ENCODE measurements at places on chromosomes 4 and X.

DNA sequence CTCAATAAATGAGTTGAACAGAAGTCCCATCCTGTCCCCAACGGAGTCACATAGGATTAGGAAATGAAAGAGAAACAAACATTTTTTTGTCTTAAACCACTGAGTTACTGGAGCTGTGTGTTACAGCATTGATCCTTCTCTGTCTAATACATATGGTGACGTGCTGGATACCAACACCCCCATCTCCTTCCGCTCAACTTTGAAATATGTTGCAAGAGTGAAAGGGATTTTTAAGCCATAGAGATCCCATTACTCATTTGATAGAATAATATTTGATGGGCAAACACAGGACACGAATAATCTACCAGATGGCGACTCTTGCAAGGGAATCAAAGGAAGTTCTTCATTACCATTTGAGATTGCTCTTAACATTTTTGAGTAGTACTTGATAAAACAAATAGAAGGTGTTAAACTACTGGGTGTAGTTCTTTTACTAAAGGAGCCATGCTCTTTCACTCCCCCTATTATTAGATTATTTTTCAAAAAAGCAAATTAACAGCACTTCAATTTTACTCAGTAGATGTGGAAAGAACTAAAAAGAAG, 140.5 kb downstream of the PACRGL start:
- no peak overlapping the region for H3K4me3 ChIP-seq
- DNase-seq, result no peak
- no peak overlapping the region for H3K27ac ChIP-seq
- peaks cover 26% of the 10 kb centered on the region for H3K27me3 ChIP-seq
- peaks cover 7% of the 10 kb centered on the region for H3K4me1 ChIP-seq

- H3K4me1 ChIP-seq, result peaks cover 10% of the 10 kb centered on the region
- H3K27me3 ChIP-seq, result no peaks in the 10 kb centered on the region
- DNase-seq, result no peak
- no peak overlapping the region for H3K4me3 ChIP-seq
- no peak overlapping the region for H3K27ac ChIP-seq
Observed at GRCh38 chr4:40734497-40734896, 15.3 kb upstream of the NSUN7 start.

GRCh38 chrX:109831326-109831985, 98.4 kb upstream of the ACSL4 start:
- H3K36me3 ChIP-seq, result no peaks in the 10 kb centered on the region
- H3K27me3 ChIP-seq, result no peaks in the 10 kb centered on the region
- H3K4me1 ChIP-seq, result peaks cover 6% of the 10 kb centered on the region
- no peak for DNase-seq
- no peak overlapping the region for H3K4me3 ChIP-seq
- H3K27ac ChIP-seq, result no peak overlapping the region

GRCh38 chr4:22072726-22073125, 124.2 kb upstream of the KCNIP4 start:
- H3K27me3 ChIP-seq, result no peaks in the 10 kb centered on the region
- H3K4me3 ChIP-seq, result no peak overlapping the region
- no peak overlapping the region for H3K27ac ChIP-seq
- H3K4me1 ChIP-seq, result no peaks in the 10 kb centered on the region
- no peaks in the 10 kb centered on the region for H3K36me3 ChIP-seq

DNA sequence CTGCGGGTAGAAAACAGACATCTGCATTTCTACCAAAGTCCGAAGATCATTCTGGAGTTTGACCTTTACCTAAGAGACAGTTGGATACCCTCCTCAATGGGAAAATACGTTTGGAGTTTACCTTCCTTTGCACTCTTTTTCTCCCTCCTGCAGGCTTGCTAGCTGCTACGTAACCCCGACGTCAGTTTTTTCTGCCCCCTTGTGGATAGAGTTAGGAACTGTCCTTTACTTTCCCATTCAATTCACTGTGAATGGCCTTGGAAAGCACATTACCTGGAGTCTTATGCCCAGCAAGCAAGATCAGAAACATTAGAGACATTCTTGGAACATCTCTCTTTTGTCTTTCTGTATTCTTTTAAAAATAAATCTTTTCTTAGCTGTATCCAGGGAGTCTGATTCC, 250.7 kb downstream of the NAP1L3 start:
- H3K27me3 ChIP-seq, result no peaks in the 10 kb centered on the region
- no peak overlapping the region for H3K27ac ChIP-seq
- H3K4me3 ChIP-seq, result no peak overlapping the region

DNA sequence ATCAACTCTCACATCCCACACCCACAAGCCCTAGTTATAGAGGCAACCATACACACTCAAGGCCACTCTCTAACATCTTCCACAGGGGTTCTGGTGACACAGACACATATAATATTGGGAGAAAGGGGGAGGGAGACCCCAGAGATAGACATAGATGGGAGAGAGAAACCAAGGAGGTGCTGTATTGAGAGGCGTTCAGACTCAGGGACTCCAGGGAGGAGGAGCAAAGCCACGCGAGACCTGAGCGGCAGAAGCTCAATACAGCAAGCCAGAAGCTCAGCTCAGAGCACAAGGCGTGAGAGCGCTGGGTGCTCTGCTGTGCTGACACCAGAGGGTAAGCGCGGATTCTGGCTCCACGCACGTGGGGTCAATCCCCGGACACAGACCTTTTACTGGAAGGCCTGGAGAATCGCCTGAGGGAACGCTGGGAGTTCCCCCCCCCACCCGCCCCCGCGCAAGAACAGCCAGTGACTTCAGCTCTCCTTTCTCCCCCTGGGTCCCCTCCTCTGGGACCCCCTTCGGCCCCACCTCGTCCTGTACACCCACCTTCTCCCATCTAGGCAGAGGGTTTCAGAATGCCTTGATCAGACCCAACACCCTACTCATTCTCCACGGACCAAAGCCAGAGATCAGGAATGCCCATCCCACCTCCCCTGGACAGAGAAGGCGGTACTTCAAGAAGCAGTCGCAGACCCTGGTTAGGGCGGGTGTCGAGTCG, 8.7 kb downstream of the MSX1 start:
- peaks cover 60% of the 10 kb centered on the region for H3K4me1 ChIP-seq
- H3K27ac ChIP-seq, result no peak overlapping the region
- peaks cover 77% of the 10 kb centered on the region for H3K27me3 ChIP-seq
- H3K4me3 ChIP-seq, result peak overlapping the region; percentile 28
- peaks cover 13% of the 10 kb centered on the region for H3K36me3 ChIP-seq
